NCI-H69 (cell line): ENCODE measurements at places on chromosomes 1 and 21.

DNA sequence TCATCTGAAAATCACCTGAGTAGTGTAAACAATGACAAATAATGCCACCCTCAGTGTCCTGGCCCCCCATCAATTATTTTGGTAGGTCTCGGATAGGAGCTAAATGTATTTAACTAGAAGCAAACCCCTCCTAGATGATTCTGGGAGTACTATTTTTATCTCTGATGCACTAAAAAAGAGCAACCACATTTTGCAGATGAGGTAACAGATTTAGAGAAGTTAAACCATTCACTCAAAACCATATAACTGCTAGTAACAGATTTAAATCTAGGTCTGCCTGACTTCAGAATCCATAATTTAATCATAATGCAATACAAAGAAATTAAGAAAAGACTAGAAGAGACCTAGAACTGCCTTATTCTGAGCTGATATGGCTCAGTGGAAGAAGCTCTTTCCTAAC is 17.3 kb upstream of the PTCH2 start:
- DNase-seq = no peak

GRCh38 chr1:45216861-45217260 is 10.5 kb upstream of the ZSWIM5 start:
- no peak for DNase-seq

DNA sequence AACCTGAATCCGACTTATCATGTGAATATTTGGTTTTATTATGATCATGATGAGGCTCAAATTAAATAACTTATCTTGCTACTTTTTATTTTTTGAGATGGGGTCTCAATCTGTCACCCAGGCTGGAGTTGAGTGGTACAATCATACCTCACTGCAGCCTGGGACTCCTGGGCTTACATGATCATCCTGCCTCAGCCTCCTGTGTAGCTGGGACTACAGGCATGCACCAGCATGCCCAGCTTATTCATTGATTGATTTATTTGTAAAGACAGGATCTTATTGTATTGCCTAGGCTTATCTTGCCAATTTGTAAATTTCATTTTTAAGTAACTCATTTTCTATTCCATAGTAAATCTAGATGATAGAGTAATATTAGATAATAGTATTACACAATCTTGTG is 84.3 kb downstream of the COL11A1 start:
- DNase-seq = peak; percentile 5

DNA sequence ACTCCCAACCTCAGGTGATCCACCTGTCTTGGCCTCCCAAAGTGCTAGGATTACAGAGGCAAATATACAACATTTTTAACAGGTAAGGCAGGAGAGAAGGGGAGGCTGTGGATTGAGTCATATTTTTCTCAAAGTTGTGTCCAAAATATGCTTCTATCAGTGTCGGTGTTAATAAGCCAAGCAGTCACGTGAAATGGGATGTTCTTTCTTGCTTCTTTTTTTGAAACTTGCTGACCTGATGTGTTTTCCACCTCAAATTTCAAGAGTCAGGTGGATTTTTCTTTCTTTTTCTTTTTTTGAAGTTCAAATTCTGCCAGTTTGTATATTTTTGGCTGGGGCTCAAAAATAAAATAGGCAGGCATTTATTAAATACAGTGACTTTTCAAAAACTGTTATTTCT is 91.5 kb downstream of the PCP4 start:
- DNase-seq = no peak

- DNase-seq = no peak
Observed at GRCh38 chr1:206105464-206105995, 11.7 kb downstream of the AVPR1B start.

GRCh38 chr1:226475142-226475511 is 67.2 kb upstream of the PARP1 start:
- DNase-seq = peak; percentile 78

DNA sequence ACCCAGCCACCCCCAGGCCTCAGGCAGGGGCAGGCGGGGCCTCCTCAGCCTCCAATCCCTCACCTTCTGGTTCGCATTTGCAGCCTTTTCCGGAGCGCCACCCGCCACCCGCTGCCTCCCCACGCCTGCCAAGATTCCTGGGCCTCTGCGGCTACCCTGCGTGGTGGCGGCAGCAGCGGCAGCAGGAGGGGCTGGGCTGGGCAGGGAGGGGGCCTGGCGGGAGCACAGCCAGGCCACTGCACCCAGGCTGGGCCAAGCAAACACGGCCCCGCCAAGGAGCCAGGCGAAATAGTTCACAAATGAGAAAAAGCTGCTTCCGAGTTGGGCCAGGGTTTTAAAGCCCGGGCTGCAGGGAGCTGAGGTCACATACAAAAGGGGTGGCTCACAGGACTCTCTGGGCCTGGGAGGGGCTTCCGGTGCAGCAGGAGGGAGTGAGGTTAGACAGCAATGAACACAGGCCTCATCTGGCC is 9.8 kb downstream of the COL8A2 start:
- DNase-seq = peak; percentile 64

GRCh38 chr1:238340989-238341388 is 450.3 kb upstream of the ZP4 start:
- no peak for DNase-seq

GRCh38 chr1:5708346-5709245 is 283.6 kb downstream of the NPHP4 start:
- DNase-seq = no peak

- no peak for DNase-seq
Observed at GRCh38 chr1:17833661-17834501, 78.7 kb downstream of the ACTL8 start.

- peak; percentile 70 for DNase-seq
Observed at GRCh38 chr1:231315887-231316286, 21.8 kb downstream of the EXOC8 start.

- no peak for DNase-seq
Observed at GRCh38 chr1:19637606-19638005, 6.5 kb upstream of the NBL1 start.

DNA sequence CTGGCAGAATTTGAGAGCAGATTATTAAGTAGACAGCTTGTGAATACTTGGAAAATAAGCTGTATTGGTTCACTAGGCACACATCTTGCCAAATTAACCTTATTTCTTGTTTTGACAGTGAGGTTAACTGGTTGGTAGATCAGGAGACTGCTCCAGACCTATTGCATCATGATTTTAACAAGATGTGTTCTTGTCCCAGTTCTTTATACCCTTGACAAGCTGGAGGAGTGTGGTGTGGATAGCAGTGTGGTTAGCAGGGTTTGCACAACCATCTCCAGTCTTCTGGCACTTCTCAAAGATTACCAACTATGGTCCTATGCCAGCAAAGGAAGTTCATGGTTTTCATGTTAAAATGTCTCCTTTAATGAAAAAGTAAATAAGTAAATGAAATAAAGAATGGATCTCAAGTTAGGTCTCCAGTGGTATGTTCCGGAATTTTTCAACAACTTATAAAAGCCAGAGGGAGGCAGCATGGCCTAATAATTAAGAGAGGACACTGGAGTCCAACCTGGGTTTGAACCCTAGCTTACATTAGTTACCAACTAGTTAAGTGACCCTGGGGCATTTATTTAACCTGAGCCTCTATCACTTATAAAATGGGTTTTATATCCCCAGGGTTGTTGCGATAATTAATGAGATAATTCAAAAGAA is 34.1 kb downstream of the DDX20 start:
- no peak for DNase-seq

DNA sequence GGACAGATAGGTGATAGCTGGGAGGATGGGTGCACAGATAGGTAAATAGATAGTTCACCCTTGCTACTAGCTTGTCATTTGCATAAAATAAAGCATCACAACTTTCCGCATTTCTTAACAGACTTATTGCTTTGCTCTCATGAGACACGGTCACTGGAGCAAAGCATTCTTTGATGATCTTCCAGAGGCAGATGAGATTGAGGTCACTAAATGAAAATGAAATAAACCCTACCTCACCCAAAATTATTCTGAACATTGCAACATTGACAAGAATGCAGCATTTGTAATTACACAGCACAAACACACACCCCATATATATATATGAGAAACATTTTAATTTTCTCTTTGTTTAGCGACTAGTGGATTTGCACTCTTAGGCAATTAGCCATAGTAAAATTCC is 107.6 kb downstream of the SNX7 start:
- DNase-seq = no peak

- no peak for DNase-seq
Observed at GRCh38 chr1:104702731-104703130, 953.0 kb downstream of the AMY1C start.

DNA sequence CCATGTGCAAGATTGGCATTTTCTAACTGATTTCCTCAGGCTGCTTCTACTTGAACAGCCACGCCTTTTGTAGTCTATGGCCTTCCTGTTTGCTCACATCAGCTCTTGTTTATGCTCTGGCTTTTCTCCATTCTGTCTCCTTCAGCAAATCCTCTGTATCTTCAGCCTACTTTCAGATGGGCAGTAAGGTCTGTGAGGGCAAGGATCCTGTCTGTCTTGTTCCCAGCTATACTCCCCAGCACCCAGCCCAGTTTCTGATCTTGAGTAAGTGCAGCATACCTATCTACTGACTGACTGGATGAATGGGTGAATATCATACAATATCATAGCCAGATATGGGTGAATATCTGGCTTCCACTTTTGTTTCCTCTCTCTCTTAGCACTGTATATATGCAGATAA is 438.1 kb downstream of the LMO4 start:
- no peak for DNase-seq

DNA sequence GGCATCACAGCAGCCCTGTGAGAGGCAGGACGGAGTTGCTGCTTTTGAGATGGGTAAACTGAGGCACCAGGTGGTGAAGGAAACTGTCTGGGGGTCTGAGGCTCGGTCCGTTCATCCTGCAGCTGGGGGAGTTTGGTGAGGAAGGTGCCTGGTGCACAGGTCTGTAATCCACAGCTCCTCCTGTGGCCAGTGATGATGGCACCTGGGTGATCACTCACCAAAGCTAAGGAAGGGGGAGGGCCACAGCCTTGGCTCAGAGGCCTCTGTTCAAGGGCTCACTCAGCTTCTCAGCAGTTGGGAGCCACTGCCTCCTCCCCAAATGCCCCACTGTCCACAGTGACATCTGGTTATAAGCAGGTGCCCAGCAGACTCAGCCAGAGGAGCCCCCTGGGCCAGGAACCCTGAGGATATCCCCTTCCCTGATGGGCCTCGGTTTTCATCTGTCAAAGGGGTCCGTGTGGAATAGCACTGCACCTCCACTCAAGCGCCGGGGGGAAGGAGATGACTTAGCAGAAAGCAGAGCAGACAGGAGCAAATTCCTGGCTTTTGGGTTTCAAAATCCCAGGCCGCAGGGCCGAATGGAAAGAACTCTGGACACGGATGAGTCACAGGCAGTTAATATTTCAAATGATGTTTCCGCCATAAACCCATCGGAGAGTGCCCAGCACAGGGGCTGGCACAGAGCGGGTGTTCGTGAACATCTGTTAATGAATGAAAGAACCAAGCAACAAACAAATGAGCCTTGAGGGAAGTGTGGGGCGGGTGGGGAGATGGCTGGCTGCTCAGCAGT is 82.8 kb downstream of the DMRTB1 start:
- DNase-seq = peak; percentile 78

DNA sequence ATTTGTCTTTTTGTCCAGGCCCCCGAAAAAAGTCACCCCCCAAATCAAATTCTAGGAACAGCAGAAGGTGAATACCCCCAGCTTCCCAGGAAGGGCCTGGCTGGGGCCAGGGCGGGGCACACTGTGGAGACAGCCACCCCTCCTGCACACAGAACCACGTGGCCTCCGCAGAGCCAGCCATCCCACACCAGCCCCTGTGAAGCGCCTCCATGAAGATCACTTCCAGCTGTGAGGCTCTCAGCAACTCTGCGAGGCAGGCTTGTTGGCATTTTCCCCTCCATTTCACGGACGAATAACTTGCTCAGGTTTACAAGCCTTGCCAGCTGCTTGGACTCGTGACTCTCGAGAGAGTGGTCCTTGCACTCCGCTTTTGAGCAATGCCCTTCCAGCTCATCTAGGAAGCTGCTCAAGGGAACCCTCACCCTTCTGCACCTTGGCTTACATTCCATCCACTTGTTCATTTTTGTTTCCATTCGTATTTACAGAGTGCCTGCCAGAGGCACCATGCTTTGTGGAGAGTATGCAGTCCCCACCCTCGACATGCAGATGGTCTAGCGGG is 48.2 kb downstream of the SYT6 start:
- DNase-seq = no peak

DNA sequence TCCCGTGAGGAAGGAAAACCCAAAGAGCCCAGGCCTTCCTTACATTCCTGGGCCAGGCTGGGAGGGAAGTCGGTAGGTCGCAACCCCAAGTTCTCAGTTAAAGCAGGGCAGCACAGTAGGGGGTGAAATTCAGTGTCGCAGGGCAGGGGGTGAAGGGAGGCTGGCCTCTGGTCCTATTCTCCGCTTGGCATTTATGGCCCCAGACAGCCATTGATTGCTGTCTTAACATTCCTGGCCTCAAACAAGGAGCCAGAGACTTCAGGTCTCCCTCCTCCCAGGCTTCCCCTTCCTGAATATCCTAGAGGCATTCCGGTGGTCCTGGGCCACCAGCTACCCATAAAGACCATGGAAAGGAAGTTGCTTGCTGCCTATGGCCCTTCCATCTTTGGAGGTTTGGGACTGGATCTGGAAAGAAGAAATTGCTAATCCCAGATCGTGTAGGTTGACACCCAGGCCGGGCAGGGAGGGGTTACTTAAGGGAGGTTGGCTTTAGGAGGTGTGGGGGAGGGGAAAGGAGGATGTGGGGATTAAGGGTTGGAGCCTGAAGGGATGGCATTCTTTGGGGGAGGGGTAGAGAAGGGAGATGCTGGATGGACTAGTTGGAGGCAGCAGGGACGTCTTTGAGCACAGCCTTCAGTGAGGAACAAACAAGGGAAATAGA is 1.7 kb downstream of the LIN28A start:
- no peak for DNase-seq

DNA sequence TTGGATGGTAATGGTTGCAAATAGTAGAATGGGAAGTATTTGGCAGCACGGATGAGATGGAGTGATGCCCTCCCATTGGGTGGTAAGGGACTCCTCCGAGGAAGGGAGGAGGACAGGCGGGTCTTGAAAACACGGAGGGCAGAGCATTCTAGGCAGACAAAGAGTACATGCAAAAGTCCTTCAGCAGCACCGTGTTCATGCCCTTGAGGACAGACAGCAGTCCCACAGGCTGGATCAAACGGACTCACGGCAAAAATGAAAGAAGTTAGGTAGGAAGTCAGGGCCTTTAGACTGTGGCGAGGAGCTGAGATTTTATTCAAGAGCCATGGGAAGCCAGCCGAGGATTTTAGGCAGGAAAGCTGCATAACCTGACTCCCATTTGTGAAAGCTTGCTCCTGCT is 253.9 kb downstream of the RHOU start:
- DNase-seq = no peak

DNA sequence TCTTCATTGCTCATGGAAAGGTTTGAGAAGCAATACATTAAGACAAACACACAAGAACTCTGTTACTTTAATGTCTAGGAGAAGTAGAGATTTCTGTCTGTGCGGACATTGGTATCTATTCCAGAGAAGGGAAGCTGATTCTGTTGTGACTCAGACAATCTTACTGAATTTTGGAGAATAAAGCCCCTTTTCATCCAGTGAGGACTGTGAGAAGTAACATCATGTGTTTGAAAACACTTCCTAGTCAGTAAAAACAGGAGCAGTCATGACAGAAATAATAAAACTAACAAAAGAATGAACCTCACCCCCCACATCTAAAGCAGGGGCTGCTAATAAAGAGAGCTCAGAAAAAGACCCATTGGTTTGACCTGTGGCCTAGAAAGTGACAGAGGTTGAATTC is 46.6 kb downstream of the NEK7 start:
- no peak for DNase-seq
